Right lobe of liver (tissue), 6 donors: ENCODE measurements at places on chromosomes 2 and 18. TPM values are rescaled to one million over a fixed set of nuclear protein-coding genes. Genes with fewer than 3 reads are reported as not detected.

The SLC38A11 gene
- 2.1 TPM for total RNA-seq

The GRB14 gene
- total RNA-seq: 24.3 TPM

The TP53I3 gene
- 20.4 TPM for total RNA-seq

The PRSS56 gene
- total RNA-seq: not detected
